KG1 (cell line): ENCODE measurements at places on chromosomes 2 and 18.

- peak; percentile 22 for DNase-seq
These were observed 237.0 kb downstream of the IKZF2 start for GRCh38 chr2:212914392-212914791.

DNA sequence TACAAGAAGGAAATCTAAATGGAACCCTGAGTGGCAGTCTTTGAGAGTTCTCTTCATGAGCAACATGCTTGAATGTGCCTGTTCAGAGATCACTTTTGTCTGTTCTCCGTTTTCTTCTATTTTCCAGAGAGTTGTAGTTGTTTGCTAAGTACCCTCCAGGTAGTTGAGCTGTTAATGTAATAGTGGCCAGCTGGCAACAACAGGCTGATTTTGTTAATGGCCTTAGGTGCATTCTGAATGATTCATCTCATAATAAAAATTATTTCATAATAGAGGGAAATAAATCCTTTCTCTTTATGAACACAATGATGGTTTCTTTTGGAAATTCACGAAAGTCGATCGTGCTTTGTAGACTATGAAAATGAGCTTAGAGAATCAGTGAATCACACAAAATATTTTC lies 136.8 kb downstream of the LRP1B start:
- no peak for DNase-seq

DNA sequence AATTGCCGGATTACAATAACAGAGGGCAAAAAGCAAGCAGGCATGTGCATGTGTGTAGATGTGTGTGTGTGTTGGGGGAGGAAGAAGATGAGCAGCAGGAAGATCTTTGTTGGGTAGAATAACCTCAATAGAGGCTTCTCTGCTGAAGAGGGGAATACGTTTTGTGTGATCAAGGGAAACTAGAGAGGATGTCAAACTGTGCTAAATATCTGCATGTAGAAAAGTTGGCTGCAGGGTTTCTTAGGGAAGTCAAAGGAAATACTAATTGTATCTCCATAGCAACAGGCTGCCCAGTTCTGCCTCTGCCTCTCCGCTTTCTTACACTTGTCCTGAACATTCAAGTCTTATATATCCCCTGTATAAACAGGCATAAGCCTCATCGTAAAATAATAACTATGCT lies 190.1 kb upstream of the RND3 start:
- no peak for DNase-seq

DNA sequence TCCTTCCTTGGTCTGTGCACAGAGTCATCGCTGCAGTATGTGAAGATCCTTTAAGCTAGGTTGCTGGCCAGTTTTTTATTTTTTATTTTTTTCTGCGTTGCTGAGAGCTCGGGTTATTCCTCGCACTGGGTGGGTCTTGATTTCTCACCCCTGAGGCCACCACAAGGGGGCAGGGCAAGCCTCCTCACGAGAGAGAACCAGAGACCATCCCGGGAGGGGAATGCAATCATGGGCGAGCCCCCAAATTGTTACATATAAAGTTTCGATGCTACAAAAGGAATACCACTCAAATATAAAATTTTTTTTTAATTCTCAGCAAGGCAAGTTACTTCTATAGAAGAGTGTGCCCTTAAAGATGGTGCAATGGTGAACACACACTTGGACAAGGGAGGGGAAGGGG lies 24.9 kb downstream of the HTR2B start:
- no peak for DNase-seq

DNA sequence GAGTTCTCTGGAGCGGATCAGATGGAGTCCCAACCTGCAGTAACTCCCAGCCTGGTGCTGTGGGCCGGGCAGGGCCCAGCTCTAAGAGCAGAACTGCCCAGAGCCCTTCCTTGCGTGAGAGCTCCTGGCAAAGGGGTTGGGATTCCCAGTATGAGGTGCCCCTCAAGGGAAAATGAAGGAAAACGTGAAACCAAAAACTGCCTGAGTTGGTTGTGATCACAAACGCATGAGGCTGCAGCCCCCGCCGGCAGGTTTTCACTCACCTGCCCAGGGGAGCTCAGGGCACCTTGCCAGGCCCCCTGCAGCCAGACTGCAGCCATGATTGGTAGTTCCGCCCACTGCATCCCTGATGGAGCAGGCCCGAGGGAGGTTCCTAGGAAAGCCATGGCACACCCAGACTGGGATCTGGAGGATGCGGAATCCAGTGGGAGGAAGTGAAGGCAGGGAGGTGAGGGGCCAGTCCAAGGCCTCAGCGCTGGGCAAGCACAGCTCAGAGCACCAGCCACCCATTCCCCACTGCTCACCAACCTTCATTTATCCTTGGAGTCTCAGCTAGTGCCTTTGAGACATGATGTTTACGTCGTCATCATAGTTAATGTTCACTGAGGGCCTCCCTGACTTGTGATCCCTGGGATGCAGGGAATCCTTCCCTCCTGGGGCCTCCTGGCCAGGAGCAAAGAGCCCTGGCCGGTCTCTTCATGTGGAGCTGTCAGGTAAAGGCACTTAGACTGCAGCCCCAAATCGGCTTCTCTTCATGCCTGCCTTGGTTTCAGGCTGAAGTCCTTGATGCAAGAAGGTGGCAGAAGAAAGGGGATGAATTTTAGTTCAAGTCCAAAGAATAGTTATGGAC lies 103.2 kb downstream of the INHBB start:
- DNase-seq = no peak

DNA sequence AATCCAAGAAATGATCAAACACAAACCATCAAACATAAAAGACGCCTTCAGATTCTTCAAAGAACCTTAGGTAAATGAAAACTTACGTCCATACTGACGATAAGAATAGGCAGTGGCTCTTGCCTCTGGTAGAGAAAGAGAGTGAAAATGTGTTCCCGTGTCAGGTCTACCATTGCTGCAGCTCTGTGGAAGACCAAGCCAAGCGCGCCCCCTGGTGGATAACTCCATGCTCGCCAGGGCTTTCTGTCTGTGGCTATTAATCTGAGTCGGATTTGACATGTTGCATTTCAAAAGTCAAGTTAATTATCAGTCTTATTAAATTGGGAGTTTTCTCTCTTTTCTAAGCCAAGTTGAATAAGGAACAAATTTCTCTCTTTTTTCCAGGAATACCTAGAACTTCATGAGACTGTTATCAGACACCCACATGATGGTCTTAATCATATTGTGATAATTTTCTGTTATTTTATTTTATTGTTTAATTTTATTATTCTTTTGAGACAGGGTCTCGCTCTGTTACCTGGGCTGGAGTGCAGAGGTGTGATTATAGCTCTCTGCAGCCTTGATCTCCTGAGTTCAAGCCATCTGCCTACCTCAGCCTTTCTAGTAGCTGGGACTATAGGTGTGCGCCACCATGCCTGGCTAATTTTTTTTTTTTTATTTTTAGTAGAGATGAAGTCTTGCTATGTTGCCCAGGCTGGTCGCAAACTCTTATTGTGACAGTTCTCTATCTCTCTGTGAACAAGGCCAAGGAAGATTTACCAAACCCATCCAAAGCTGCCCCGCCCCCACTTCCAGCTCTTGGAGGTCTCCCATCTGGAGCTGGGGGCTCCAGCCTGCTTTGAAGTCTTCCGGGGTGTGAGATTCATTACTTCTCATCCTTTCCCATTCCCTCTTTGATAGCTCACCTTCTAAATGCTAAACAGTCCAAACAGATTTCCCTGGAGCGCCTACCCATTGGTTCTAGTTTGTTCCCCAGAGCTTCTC lies 15.8 kb upstream of the ZAP70 start:
- peak; percentile 48 for DNase-seq

DNA sequence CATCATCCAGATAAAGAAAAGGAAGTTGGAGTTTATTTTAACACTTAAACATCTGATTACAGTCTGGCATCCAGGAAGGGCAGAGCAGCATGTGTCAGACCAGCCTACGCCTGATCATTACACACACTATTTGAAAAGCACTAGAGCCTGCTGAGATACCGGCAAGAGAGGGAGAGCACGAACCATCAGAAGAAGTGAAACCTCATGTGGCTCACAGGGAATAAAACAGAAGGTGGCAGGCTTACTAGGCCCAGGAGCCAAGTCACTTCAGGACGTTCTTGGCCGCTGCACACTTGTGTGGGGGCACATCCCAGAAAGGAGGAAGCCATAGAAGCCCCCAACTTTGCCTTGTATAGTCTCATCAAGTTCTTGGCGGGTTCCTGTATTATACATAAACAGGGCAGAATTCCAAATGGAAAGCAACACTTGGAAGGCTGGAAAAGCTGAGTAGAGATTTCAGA lies 105.5 kb downstream of the UGGT1 start:
- no peak for DNase-seq

GRCh38 chr2:162153608-162154224 lies 1.7 kb upstream of the GCG start:
- peak; percentile 59 for DNase-seq

DNA sequence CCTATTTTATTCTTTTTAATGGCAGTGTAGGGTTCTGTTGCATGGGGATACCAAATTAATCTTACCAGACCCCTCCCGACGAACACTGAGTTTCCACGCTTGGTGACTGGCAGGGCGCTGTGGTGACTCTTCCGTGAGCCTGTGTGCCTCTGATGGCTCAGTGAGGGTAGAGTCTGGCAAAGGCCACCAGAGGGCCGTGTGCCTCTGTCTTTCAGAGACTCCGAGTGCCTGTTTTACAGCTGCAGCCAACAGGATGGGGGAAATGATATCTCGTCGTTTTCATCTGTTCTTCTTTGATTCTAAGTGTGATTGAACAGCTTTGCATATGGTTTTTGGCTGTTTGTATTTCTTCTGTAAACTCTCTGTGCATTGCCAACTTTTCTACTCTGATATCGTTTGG lies 99.8 kb downstream of the ZNF236 start:
- DNase-seq = peak; percentile 11

- DNase-seq = no peak
These were observed 266.9 kb downstream of the TWIST2 start for GRCh38 chr2:239114616-239115265.

- no peak for DNase-seq
These were observed 5.1 kb downstream of the GPR75 start for GRCh38 chr2:53854678-53855077.

- DNase-seq = no peak
These were observed 77.2 kb upstream of the NDUFV2 start for GRCh38 chr18:9025091-9025838.

- no peak for DNase-seq
These were observed 651.1 kb upstream of the ID2 start for GRCh38 chr2:8030573-8031303.

GRCh38 chr18:35121531-35121930 lies 80.3 kb downstream of the MAPRE2 start:
- no peak for DNase-seq

DNA sequence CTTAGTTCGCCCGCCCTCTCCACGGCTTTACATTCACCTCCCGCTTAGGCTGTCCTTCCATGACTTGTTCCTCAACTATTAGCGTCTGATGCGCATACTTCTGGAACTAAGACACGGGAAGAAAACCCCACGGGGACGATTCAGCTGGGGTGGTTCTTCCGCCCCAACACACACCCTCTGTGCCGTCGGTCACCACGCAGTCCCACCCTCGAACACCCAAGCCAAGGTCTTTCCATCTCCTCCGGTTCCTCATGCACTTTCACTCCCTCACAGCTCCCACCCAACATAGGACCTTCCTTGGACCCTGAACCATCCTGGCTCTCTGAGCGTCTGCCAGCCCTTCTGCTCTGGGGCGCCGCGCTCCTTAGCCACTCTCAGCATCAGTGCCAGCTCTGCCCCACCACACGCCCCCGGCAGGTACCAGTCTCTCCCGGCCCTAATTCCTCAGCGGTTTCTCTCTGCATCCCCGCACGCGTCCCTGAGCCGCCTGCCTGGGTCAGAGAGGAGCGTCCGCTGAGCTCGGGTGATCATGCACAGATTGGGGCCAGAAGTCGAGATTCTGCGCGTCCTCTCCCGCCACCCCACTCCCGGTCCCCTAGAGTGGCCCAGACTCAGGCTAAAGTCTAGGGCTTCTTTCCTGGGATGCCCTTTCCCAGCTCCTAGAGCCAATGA lies 522 bp upstream of the SRD5A2 start:
- no peak for DNase-seq

GRCh38 chr18:7844017-7844416 lies 276.9 kb downstream of the PTPRM start:
- no peak for DNase-seq

DNA sequence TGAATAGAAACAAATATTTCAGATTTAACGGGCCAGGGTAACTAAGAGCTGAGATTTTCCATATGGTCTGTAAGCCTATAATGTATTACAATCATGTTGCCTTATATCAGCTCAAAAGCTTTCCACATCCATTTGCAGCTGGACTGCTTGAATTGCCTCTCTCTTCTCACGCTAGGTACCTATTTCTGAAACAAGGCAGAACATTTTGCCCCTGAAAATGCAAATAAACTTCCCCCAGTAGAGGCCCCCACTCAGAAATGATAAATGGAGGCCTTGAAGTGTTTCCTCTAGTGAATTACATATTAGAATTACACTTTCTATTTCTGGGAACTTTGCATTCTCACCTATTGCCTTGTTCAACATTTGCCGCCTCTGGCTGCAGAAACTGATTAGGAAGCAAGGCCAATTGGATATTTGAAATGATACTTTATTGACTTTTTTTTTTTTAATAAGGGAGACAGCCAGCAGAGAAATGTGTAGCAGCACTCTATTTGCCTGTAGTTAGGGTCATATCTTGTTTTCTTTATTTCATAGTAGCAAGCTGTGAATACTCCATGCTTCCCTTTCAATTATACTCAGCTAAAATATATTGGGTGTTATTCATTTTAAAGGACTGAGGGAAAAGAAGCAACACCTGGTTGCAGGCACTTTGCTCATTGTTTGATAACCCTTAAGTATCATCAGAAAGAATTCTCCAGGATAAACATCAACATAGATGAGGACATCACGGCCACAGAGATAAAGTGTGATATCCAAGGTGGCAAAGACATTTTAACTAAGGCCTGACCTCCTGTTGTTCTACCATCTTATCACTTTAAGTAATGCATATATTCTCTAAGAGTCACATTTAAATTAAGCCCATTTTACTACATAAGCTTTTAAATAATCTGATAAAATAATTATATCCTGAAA lies 505.5 kb downstream of the LRRTM4 start:
- DNase-seq = no peak

DNA sequence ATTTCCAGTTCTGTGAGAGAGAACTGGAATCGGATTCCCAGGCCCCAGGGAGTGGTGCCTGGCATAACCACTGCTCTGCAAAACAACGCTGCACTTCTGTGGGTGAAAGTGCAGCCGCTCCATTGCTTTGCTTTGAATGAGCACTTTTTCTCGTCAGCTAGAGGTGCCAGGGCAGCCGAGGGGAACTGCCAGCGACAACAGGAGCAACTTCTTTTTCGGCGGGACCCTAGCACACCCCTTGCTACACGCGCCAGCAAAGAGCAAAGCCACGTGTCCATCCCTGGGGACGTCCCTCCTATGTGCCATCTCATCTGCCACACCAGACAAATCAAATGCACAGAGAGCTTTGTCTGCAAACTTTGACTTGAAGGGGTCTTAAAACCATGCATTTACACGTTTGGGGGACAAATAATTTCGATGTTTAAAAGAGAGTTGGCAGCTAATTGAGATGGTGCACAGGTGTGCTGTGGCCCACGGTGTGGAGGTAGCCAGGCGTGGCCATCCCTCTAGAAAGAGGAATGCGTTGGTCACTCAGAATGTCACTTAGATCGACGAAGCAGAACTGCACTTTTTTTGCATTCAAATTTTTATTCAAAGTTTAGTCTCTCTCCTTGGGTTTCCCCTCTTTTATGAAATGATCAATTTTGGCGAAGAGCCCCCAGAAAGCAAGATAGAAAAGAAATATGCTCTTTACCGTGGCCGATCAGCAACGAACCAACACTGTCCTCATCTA lies 151.8 kb downstream of the MBP start:
- no peak for DNase-seq
